ENCODE measurements at places on chromosomes 12 and 14. TPM values are rescaled to one million over a fixed set of nuclear protein-coding genes. Genes with fewer than 3 reads are reported as not detected.

The GPRC5D gene
- total RNA-seq: 0.27 TPM

The ABCD2 gene
- 0.19 TPM for total RNA-seq

The LMO3 gene
- total RNA-seq: 8.1 TPM

The PDE3A gene
- 32.1 TPM for total RNA-seq

The LGMN gene
- total RNA-seq: 70.0 TPM

The AGAP2 gene
- 1.0 TPM for total RNA-seq

- no peak for DNase-seq
These were observed 301.6 kb downstream of the ATP23 start for GRCh38 chr12:58242796-58243630.

DNA sequence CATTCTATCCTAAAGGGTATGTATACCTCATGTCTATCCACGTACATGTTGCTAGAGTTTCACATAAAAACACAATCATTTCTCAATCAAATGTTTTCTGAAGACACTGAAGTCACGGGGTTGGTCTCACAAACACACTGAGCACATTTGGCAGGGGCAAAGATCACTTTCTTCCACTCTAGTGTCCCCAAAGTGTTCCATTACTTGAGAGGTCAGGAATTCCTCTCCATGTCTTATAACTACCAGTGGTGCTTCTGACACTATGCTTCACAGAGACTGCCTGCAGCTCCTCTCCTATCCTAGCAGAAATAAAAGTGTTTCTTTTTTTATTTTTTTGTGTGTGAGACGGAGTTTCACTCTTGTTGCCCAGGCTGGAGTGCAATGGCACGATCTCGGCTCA, 19.1 kb downstream of the ZFYVE1 start:
- DNase-seq: no peak

DNA sequence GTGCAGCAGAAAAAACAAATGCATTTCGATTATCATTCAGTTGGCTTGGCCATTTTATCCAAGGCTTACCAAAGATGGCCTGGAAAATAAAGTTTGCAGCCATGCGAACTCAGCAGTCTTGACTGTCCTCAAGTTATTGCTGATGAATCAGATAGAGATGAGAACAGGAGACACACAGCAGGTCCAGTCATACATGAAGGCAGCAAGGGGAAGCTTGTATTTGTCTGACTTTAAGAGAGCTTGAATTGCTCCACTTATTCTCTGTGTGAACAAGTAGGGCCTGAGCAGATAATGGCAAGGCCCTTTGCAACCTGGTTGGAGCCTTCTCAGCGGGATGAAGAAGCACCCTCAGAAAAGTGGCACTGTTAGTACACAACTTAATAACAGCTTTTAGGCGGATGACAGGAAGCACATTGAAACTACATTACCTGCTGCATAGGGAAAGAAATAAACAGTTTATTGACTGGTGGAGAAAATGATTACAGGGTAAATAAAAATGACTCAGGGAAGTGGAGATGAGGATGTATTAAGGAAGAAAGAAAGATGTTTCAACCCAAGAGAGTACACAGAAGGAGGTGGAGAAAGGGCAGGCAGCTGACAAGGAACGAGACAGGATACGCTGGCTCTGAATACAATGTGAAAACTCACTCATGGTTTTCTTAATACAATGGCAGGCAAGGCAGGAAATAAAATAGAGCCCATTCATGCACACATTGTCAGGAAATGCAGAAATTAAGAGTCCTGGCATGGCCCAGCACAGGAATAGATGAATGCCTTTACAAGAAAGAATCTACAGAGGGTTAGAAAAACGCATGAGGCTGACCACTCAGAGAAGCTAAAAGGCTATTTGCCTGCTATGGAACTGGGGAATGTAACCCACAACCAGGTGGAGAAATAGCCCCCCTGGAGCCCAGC, 128.4 kb downstream of the GALC start:
- no peak for DNase-seq

DNA sequence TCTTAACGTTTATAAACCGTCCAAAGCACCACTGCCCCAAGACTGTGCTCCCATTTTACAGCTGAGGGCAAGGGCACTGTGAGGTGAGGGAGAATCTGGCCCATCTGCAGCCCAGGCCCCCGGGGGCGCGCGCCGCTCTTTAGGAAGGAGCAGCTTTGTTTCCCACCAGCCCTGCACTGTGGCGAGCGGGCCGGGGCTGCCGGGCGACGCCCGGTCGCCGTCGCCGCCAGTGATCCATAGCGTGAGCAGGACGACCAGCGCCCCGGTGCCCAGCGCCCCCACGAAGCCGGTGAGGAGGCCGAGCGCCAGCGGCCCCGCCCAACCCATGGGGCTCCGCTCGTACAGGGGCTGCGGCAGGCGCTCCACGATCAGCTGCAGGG, 34.6 kb downstream of the FIGNL2 start:
- no peak for DNase-seq

GRCh38 chr12:49231878-49232655, 32.8 kb upstream of the TUBA1C start:
- DNase-seq: no peak

DNA sequence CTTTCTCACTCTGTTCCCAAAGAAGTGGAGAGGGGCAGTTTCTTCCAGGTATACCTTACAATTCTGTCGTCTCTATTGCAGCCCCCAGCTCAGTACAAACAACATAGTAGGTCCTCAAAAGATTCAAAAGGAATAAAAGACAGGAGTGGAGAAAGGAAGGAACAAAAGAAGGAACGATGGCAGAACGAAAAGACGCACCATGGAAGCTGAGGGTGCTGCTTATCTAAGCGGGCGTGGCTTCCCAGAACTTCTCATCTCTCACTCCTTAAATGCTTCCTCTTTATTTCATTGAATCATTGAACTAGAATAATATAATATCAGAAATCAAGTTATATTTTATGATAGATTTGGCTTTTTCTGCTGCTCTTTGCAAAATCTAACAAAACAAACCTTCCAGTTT, 13.7 kb upstream of the LTA4H start:
- no peak for DNase-seq

DNA sequence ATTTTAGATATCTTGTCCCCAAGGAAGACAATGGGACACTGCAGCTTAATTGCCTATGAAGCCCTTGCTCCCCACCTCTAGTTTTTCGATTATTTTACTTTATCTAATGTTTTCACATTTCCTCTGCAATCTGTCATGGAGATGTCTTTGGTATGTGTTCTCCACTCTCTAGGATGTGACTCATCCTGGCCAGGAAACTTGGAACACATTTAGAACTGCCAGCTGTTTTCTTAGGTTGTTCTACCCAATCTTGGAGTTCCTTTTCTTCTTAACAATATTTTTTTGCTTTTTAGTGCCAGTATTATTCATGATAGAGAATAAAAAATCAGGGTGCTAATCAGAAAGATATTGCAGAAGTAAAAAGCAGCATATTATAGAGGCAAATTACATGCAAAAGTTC, 101.7 kb upstream of the CLEC14A start:
- no peak for DNase-seq

DNA sequence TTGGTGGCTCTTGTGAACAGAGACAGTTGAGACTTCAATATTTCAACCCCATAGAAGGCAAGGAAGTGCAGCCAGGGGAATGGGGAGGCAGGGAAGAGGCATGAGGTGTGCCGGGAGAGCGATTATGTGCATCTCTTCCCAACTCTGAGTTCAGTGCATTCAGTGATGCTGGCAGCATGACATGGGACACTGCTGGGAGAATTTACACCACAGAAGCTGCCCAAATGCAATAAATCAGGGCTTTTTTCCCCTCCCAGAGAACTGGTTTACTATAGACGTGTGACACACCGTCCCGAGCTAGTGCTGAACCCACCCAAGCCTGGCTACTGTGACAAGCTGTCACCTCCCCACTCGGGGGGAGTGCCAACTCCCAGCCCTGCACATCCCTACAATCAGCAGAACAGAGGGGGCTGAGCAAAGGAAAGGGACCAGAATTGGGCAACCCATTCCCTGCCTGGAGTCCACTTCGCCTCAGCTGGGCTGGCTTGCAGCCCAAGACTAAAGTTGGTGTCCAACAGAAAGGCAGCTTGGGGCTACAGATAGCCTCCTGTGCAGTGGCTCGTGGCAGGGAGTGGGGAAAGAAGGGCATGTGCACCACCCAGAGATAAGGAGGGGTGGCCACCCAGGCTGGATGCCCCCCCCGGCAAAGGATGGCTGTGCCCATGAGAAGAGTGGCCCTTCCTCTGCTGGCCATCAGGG, 16.7 kb downstream of the AHSA1 start:
- no peak for DNase-seq

- no peak for DNase-seq
These were observed 219.1 kb upstream of the C14orf180 start for GRCh38 chr14:104360501-104360900.

DNA sequence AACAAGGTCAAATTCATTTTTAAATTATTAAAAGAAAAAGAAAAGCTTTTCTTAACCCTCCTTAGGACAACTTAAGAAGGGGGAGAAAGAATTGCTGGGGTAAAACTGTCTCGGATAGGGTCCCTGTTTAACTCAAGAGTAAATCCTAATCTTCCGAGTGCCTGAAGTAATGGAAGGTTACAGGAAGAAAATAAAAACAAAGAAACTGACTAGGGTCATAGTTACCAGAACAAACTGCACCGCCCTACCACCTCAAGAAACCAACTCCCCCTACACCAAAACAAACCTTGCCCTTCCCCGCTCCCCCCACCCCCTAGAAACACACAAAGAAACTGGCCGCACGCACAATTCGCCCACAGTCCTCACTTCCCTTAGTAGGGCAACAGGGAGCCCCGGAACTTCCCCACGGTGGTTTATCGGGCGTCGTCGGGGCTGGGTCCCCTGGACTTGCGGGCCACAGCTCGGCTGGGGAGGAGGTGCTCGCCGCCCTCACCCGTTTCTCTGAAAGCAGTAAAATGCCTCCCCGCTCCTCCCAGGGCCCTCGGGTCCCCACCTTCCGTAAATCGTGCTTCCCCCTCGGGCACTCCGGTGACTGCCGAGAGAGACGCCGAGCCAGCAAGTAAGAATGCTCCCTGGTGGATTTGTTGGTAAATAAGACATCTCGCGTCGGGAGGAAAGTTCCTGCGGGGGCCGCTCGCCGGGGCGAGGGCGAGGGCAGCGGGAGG, 2.4 kb downstream of the SINHCAF start:
- DNase-seq: peak; percentile 65
